ENCODE measurements at places on chromosomes 13 and 19.

GRCh38 chr19:45145270-45146189, 15.3 kb downstream of the NKPD1 start:
- DNase-seq = no peak

DNA sequence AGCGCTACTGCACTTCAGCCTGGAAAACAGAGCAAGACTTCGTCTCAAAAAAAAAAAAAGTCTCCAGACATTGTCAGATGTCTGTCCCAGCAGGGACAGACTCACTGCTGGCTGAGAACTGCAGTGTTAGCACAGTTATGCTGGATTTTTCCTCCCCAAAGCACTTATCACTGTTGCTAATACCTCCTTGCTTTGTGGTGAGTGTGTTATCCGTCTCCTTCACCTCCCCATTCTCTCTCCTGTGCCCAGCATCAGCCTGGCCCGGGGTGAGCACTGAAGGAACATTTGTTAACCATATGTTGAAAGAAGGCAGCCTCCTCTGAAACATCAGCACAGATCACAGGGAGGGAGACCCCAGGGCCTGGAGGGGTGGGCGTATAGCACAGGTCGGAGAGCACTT, 11.3 kb downstream of the MYO9B start:
- no peak for DNase-seq

GRCh38 chr13:80642641-80643040, 301.7 kb upstream of the SPRY2 start:
- DNase-seq = no peak

DNA sequence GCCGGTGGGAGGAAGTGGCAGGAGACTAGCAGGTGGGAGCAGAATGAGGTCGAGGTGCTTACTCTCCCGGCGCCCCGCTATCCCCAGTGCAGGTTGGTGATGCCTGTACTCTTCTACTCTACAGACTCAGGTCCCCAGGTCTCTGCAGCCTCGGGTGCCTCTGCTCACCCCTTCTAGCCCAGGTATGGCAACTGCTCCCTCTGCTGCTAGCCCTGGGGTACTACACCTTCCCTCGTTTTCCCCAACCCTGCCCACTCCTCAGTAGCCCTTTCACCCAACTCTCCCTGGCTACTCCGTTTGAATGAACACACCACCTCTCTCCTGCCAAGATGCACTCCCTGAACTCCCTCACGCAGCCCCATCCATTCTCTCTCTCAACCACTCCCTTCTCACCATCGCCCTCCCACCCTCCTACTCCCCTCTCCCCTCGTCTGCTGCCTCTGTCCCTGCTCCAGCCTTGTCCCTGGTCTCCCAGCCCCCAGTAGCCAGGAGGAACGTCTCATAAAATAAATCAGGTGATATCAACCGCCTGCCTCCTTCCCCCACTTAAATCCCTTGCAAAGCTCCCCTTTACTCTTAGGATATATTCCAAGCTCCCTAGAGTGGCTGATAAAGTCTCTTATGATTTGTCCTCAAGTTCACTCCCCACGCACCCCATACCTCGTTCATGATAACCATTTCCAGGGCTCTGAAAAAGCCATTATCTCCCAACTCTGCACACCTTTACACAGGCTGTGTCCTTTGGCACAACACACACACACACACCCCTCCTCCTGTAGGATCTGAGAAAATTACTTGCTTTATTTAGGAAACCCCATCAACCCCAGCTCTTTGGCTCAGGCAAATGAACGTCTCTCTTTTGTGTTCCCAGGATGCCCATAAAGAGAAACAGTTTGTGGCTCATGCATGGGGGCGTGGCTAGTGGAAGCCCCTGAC, 8.2 kb upstream of the MEIS3 start:
- peak; percentile 62 for DNase-seq

- DNase-seq = no peak
Measured at GRCh38 chr19:35347171-35347929, at the start of gene FFAR1. Gene FFAR1, plus strand, starts transcription at chr19:35347902. Its CDS starts 3,650 bp downstream, at chr19:35351552.

GRCh38 chr13:75769141-75769905, 133.2 kb downstream of the LMO7 start:
- no peak for DNase-seq

Data from stimulated activated CD4-positive, alpha-beta T cell treated with anti-CD3 and anti-CD28 coated beads, Interleukin-2, amount 100 ng/mL, for 4 hours (primary cell).